ENCODE measurements at places on chromosomes 16 and 17. TPM values are rescaled to one million over a fixed set of nuclear protein-coding genes. Genes with fewer than 3 reads are reported as not detected.

Gene TBC1D3
- total RNA-seq: not detected

Gene FBXO39
- not detected for total RNA-seq

Gene KRT28
- total RNA-seq: not detected

Gene TMEM170A
- total RNA-seq: 13.8 TPM

Gene TEN1
- 23.0 TPM for total RNA-seq

Gene GFOD2
- total RNA-seq: 18.9 TPM

Gene HOXB7
- total RNA-seq: 30.9 TPM

Gene STH
- not detected for total RNA-seq

Gene CDRT15L2
- total RNA-seq: not detected

Gene WNT9B
- 0.05 TPM for total RNA-seq

Gene PRSS33
- total RNA-seq: 0.06 TPM

Gene CARD14
- 0.32 TPM for total RNA-seq

All from A549 treated with AZD2906 at 1 μM for 4 hours (cell line).